ENCODE measurements at places on chromosomes 6 and 20.

GRCh38 chr6:91886183-91886795 is 1299.4 kb upstream of the MAP3K7 start:
- no peak for DNase-seq

DNA sequence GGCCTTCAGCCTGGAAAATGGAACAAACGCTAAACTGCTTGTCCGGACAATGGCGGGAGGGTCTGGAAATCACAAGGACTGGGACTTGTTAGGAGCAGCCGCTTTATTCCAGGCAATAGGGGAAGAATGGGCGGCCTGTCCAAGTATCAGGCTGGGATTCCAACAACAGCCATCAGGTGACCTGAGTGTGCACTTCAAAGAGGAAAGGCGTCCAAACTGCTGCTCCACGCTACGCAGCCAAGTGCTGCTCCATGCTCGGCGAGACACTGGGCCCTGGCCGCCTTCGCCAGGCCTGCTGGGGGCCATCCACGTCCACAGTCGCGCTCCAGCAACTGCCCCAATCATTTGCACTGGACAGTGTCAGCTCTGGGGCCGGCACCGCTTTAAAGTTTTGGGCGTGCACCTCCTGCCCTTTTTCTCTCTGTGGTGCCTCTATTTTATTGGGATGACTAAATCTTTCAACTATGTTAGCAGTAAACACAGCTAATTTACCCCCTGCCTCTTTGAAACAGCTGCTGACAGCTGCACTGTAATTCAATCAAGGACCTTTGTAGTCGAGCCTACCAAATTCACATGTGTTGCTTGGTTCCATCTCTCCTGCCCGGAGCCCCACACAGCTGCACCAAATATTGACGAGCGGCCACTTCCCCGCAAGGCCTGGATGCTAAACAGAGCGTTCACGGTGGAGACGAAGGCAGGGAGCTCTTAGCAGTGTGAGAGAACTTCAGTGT is 98.3 kb downstream of the BMP7 start:
- no peak for DNase-seq

DNA sequence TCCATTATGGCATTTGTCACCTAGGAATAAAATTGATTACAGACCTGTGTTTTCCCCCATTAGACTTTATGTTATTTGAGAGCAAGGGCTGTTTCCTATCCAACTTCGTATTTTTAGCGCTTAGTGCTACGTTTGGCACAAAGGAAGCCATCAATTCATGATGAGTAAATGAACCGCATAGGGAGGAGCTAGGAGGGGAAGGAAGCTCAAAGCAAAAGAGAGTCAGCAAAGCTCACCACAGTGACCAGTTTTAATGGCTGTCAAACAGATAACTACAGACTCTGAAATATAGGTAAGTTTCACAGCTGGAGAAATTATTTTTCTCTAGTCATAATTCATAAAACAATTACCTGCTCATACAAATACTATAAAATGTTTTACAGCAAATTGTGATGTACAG is 6.9 kb upstream of the SAMD3 start:
- no peak for DNase-seq

GRCh38 chr20:56808732-56809131 is 179.6 kb downstream of the TFAP2C start:
- DNase-seq: no peak

DNA sequence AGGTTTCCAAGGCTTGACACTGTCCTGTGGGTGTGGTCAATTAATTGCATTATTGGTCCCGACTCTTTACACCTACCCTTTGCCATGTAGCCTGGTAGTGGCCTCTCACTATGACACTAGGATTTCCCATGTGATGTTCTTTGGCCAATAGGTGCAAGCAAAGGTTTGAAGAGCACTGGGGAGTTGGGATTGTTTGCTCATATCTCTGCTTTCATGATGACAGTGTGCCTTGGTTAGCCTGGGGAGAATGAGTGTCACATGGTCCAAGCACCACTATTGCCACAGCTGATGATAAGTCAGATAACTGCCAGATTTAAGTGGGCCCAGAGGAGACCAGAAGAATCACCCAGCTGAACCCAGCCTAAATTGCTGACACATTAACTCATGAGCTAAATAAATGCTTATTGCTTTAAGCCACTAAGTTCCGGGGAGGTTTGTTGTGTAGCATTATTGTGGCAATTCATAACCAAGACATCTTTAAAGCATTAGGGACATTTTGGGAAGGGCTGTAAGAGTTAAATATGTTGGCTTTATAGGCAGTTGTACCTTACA is 17.2 kb upstream of the SCP2D1 start:
- no peak for DNase-seq

DNA sequence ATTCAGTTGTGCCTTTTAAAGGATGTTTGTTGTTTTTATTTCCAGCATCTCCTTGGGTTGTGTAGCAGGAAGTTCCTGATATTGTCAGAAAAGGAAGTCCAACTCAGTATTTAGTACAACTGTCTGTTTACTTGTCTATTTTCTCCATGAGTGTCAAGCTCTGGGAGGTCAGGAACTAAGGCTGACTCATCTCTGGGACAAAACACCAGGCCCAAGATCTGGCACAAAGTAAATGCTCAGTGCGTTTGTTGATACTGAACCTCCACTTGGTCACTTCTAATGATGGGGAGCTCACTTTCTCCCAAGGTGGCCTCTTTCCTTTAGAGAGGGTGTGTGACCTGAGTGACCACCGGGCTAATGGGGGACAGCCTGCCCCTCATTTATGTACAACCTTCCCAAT is 12.6 kb upstream of the PIGU start:
- no peak for DNase-seq

- DNase-seq: no peak
These were observed 36.3 kb downstream of the MTFR2 start for GRCh38 chr6:136213853-136214252.

DNA sequence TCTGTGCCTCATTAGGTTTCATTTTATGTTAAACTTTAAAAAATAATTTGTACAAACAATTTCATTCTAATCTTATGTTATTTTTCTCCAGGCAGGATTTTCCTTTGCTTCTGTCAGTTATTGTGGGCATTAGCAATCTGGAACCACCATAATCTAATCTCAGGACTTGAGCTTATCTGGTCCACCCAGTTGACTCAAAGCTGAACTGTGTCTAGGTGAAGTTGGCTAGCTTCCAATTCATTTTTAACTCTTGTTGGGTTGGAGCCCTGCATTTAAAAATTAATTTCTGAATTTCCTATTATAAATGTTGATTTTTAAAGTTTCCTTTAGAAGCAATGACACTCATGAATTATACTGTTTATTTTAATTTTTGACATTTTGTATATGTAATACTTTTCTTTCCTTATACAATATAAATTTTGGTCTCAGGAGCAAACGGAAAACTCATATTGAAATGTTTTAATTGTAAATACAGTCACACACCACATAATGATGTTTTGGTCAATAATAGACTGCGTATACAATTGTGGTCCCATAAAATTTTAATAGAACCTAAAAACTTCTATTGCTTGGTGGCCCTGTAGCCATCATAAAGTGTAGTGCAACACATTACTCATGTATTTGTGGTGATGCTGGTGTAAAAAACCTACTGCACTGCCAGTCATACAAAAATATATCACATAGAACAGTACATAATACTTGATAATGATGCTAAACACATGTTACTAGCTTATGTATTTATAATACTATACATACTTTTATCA is 121.3 kb downstream of the CLVS2 start:
- no peak for DNase-seq

DNA sequence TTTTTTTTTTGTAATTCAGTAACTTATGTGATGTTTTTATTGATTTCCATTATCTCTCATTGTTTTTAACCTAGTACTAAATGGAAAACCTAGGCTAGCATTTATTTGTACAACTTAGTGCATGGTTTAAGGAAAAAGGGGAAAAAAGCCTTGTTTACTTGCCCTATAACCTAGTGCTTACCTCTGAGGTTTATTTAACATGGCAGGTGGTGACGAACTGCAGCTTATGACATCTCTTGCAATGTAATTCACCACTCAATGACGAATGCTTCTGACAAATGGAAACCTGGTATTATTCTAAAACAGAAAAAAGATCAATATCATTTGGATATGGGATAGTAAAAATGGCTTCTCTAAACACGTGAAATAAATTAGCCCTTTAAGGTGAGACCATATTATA is 618.6 kb upstream of the FLRT3 start:
- no peak for DNase-seq

GRCh38 chr6:158262755-158263154 is 49.5 kb upstream of the TULP4 start:
- DNase-seq: no peak

DNA sequence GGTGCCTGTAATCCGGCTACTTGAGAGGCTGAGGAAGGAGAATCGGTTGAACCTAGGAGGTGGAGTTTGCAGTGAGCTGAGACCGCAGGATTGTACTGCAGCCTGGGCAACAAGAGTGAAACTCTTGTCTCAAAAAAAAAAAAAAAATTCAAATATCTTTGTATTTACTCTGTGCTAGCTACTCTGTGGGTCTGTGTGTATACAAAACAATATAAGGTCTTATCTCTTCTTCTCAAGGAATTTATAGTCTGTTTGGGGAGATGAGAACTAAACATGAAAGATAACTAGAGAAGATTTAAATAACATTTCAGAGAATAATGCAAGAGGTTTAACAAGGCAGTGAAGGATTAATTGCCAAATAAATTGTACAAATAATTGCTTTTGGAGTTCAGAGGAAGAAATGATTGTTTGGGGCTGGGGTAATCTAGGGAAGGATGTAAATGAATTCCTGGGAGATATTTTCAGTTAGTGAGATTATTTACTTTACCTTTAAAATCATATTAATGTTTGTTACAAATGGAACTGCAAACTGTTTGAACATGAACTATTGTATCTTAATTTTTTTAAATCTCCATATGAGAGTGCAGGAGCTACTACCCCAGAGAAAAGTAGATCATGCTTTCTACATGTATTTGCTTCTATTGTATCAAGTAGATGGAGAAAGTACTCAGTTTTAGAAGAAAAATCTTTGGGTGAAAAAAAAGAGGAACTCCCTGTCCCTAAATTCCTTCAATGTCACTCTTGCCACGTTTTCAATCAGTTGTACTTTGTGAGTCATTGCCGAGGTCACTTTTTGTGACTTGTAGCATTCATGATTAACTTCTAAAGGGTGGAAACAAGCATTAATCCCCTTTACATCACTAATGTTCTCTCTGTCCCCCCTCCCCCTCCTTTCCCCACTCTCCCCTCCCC is 39.0 kb downstream of the NCOA3 start:
- no peak for DNase-seq
